ENCODE measurements at places on chromosomes 4 and X.

DNA sequence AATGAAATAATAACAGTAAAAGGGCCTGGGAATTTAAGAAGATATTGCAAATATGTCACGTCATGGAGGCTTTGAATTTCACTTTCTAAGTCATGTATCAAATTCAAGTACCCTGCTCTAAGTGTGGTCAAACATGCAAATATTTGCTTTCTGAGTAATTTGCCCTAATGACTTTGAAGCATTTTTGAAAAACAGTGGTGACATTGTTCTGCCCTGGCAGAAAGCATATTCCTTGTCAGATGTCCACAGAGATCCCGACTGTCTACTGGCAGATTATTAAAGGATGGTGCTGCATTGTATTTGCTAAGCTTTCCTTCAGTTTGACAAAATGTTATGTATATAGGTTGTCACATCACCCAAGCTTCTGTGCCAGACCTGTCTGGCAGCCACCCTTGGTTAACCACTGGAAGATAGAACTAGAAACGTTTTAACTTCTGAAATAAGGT lies 92.5 kb downstream of the ANK2 start:
- DNase-seq = no peak

- DNase-seq = no peak
Measured at GRCh38 chr4:94650134-94650495, 107.6 kb upstream of the BMPR1B start.

DNA sequence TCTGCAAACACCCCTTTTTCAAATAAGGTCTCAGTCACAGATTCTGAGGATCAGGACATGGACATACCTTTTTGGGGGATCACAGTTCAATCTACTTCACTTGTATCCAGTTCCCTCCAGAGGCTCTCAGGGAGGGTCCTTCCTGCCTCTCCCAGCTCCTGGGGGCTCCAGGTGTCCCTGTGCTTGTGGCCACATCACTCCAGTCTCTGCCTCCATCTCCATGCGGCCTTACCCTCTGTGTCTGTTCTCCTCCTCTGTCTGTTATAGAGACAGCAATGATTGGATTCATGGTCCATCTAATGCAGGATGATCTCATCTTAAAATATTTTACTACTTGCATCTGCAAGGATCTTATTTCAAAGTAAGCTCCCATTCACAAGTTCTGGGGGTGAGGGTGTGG lies 269.6 kb downstream of the ASMT start:
- DNase-seq = no peak

- no peak for DNase-seq
Measured at GRCh38 chr4:20137176-20137575, 114.5 kb upstream of the SLIT2 start.

DNA sequence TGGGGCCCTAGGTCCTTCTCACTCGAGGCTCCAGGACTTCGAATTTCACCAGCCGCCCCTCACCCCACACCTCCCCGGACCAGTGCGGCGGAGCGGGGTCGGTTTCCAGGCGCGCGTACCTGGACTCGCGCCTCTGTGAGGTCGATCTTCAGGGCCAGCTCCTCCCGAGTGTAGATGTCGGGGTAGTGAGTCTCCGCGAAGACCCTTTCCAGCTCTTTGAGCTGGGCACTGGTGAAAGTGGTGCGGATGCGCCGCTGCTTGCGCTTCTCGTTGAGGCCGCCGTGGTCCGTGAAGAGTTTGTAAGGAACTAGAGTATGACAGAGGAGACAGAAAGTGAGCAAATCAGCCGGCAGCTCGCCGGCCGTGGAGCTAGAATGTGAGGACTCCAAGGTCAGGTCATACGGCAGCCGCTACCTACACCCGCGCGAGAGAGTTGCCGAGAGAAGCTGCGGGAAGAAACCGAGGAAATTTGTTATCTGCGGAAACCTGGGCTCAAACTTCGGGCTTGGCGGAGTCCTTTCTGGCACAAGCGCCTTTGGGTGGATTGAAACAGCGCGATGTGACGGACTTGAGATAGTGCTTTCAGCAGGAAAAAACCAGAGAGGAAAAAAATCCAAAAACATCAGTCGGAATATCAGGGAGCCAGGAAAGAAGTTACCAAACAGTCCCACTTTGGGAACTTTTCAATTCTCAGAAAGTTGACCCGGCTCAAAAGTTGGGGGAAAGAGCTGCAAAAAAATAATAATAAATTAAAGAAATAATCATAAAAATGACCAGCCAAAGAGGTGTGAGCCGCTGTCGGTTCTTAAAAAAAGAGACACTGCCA lies 1.1 kb downstream of the PHOX2B start:
- DNase-seq = no peak

GRCh38 chr4:8457646-8458252 lies 17.2 kb downstream of the TRMT44 start:
- no peak for DNase-seq

DNA sequence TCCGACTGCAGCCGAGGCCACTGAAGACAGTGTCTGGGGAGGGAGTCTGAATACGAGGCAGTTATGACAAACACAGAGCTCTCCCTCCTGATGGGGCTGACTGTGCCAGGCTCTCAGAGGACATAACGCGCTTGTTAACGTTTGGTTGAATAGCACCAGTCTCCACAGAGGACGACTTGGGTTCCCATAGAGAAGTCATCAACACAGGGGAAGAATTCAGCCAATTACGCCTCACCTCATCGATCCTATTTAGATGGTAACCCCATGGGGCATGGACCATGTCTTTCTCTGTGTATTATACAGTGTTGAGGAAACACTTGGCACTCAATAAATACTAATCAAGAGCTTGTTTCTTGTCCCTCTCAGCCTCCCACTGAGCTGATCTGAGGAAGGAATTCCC lies 642.6 kb upstream of the LCORL start:
- no peak for DNase-seq

- no peak for DNase-seq
Measured at GRCh38 chr4:141511055-141511454, 125.3 kb upstream of the IL15 start.

DNA sequence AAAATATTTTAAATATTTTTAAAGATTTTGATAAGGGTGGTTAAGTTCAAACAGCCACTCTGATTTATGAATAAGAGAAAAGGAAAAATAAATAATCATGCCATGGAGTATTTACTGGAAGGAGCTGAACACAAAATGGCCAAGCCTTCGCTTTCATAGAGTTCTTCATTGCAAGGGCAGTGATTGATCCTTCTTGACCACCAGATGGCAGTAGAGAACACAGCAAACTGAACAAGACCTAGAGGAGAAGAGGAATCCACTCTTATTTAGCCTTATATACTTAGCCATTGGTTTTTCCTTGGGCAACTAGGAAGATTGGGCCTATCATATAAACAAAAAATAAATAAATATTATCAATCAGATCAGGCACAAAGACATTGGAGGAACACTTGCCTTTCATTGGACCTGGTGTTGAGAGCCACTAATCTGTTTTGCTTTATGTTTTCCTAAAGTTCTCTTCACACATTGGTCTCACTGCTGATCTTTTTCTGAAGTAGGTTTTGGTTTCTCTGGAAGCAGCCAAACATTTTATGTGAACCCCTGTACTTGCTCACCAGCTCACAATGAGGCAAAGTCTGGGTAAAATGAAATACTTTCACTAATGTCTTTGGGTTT lies 58.1 kb upstream of the PARM1 start:
- no peak for DNase-seq

- DNase-seq = no peak
Measured at GRCh38 chr4:20512033-20512792, 188.0 kb upstream of the PACRGL start.

GRCh38 chr4:14152834-14153519 lies 525.5 kb upstream of the BOD1L1 start:
- DNase-seq = no peak

DNA sequence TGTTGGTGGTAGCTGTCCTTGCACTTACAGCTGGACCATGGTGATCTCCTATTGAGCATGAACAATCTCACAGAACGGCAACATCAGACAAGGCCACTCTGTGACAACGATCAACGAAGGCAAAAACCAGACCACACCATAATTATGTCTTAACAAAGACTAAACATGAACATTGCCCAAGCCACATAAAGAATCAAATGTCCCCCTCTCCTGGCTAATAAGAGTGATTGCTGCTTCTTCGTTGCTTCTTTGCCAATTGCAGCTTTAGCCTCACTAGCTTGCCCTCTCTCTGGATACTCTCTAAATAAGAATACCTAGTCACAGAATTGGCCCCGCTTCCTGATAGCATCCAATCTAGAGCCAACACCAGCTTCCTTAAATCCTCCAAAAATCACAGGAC lies 41.5 kb upstream of the PGRMC1 start:
- no peak for DNase-seq

DNA sequence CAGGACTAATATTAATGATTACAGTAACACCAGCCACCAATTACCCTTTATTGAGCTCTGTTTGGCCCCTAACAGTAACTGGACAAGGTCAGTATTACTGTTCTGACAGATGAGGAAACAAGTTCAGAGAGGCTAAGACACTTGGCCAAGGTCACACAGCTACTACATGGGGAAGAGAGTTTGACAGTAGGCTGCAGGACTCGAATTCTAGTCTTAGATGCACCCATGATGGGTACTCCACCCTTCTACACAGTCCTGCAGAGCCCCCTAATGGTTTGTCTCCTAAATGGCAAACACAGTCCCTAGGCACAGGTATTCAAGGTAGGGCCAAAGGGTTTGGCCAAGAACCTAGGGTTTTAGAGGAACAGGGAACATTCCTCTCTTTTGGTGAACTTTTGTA lies 93.9 kb downstream of the NSUN7 start:
- DNase-seq = peak; percentile 6

DNA sequence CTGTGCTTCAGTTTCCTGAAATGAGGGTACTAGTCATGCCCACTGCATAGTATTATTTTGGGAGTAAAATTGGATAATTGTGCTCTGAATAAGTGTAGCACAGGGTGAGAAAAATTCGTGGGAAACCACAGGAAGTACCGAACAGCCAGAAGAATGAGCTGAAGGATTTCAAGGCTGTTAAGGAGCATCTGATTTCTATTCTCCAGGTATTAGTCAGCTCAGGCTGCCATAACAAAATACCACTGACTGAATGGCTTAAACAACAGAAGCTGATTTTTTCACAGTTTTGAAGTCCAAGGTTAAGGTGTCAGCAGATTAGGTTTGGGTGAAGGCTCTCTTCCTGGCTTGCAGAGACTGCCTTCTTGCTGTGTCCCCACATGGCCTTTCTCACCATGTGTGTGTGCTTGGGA lies 41.9 kb downstream of the WWC2 start:
- DNase-seq = no peak

- no peak for DNase-seq
Measured at GRCh38 chr4:109177096-109177810, 125.2 kb downstream of the COL25A1 start.

- DNase-seq = no peak
Measured at GRCh38 chr4:145909281-145909715, 29.3 kb downstream of the ZNF827 start.

GRCh38 chrX:43822014-43822413 lies 60.2 kb downstream of the MAOB start:
- DNase-seq = no peak

GRCh38 chr4:129138810-129139496 lies 43.0 kb downstream of the C4orf33 start:
- no peak for DNase-seq

- DNase-seq = no peak
Measured at GRCh38 chr4:146582864-146583263, 55.8 kb upstream of the POU4F2 start.

- no peak for DNase-seq
Measured at GRCh38 chrX:82589410-82589809, 918.7 kb upstream of the POU3F4 start.

GRCh38 chr4:78704981-78705683 lies 71.0 kb upstream of the BMP2K start:
- DNase-seq = no peak

DNA sequence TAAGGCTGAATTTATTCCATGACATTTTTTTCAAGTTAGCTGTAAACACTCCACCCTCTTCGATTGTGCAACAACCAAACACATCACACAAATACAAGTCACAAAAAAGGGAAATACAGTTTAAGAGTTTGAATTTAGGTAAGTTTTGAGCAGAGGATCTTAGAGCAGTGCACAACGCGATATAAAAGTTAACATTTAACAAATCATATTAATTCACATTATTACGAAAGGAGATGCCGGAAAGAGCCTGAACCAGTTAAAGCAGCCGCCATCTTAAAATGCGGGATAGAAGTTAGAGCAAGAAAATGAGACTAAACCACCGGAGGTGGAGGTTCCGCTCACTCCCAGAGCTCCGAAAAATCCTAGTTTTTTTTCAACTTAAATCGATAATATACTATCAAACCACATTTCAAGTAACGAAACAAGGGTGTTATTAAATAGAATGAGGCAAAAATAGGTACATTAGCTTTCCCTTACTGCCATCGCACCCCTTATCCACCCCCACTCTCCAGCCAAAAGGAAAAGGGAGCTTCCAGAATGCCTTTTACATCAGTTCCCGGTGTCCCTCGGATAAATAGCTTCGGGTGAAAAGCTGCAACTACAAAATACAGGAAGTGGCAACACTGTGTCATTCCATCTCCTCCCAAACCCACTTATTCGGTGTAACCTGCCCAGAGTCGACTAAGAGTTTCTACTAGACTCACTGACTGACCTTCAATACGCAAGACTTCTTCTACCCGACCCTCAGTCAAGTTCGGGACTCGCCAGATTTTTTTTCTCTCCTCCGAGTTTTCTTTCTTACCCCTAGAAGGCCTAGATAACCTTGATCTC lies 1.9 kb downstream of the UBE2D3 start:
- DNase-seq = peak; percentile 16

GRCh38 chr4:15543537-15544247 lies 74.0 kb downstream of the CC2D2A start:
- no peak for DNase-seq

DNA sequence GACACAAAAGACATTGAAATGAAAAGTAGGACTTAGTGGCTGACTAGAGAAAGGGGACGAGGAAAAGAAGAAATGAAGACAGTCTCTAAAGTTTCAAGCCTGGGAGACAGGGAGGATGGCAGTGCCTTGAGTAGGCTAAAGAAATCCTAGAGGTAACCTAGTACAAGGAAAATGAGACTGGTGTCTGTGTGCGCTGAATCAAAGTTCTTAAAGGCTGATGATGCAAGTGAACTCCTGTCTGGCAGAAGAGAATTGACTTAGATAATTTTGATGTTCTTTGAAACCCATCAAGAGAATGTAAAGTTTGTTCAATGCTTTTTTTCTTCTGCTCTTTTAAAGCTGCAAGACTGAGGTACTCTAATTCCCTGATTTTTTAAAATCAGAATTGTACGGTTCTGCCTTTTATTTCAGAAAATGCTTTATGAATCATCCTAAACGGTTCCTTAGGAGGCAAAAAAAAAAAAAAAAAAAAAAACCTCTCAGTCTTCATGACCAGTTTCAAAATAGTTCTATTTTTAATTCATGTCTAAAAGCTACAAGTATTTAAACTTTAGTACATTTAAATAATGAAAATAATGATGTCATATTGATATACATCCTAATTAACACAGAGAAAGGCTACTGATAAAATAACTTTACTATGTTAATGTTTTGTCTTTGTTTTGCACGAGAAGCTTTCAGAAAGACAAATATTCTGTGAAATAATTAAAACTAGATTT lies 189.8 kb downstream of the PPP3CA start:
- no peak for DNase-seq

- no peak for DNase-seq
Measured at GRCh38 chrX:154748712-154749339, 2.1 kb downstream of the GAB3 start.

Data from activated CD4-positive, alpha-beta T cell treated with anti-CD3 and anti-CD28 coated beads, Interleukin-2, amount 50 U/mL, for 1 hour (primary cell).